AG04450 (cell line): ENCODE measurements at places on chromosomes 1 and 21.

GRCh38 chr21:37811711-37812110 lies 104.5 kb downstream of the KCNJ6 start:
- DNase-seq, result no peak

DNA sequence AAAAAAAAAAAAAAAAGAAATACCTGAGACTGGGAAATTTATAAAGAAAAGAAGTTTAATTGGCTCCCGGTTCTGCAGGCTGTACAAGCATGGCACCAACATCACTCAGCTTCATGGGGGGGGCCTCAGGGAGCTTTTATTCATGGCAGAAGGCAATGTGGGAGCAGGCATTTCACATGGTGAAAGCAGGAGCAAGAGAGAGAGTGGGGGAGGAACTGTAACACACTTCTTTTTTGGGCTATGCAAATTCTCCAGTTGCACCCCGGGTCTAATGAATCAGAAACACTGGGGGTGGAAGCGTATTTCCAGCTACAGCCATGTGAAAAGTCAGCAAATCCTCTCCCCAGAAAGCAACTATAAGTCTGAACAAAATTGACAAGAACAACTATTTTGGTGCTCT lies 11.8 kb upstream of the SOD1 start:
- no peak for DNase-seq

DNA sequence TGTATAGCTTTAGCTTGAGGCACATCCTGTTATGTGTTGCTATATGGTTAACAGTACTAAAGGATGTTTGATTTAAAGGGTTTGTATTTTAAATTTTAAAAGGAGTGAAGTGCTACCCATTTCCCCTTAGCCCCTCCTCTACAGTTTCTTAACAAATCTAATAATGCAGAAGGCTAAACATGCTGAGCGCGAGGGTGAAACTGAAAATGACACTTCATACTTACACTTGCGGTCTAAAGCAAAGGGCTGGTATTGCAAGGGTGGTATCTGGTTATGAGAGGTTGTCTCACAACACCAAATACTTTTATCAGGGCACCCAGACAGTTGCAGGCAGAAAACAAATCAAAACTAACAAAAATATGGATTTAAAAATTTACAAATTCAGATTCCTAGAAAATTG lies 172.3 kb downstream of the SIPA1L2 start:
- no peak for DNase-seq

GRCh38 chr1:166907763-166908162 lies 31.7 kb upstream of the TADA1 start:
- DNase-seq, result no peak

GRCh38 chr21:19236209-19236608 lies 832.6 kb upstream of the TMPRSS15 start:
- DNase-seq, result no peak
